ENCODE measurements at places on chromosomes 3 and 15.

GRCh38 chr3:30693470-30694120, 87.2 kb downstream of the TGFBR2 start:
- DNase-seq = peak; percentile 38

- DNase-seq = no peak
Observed at GRCh38 chr3:129003578-129004112, 2.5 kb downstream of the EFCC1 start.

DNA sequence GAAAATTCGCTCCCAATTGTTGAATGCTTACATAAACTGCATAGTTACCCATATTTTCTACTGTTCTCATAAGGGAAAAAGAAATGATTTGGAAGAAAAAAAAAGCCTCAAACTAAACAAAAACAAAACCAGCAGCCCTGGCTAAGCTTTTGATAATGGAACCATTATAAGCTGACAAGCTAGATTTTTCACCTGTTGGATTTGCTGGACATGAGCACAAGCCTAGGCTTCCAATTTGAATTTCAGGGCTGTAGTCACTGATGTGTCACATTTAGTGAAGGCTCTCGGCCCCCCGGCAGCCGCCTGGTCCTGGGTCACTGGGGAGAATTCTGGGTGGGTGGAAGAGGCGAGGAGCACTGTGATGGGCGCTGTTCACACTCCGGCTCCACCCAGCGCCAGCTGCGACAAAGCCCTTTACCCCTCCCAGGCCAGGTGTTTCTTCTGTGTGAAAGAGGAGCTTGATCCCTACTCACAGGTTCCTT, 4.6 kb downstream of the FBXL22 start:
- no peak for DNase-seq

DNA sequence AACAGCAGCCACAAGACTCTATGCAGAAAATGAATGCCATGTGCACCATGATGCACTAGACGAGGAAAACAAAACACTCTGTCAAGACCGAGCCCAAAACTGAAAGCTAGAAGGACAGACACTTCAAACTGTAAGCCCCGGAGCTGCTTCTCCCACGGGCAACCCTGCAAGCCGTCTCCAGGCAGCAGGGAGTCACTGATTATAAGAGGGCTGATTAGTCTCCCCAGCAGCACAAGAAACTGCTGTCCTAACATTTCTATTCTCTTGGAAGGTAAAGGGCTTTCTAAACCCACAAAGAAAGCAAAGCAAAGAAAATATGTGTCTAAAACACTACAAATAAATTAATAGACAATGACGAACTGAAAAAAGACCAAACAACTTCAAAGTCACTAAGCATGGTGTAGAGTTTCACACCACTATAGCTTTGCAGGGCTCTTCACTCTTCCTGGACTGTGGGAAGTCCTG, 15.5 kb downstream of the TBC1D2B start:
- no peak for DNase-seq

- DNase-seq = no peak
Observed at GRCh38 chr3:34056181-34056910, 257.9 kb downstream of the PDCD6IP start.

GRCh38 chr15:84961707-84962106, 19.9 kb upstream of the PDE8A start:
- DNase-seq = no peak

DNA sequence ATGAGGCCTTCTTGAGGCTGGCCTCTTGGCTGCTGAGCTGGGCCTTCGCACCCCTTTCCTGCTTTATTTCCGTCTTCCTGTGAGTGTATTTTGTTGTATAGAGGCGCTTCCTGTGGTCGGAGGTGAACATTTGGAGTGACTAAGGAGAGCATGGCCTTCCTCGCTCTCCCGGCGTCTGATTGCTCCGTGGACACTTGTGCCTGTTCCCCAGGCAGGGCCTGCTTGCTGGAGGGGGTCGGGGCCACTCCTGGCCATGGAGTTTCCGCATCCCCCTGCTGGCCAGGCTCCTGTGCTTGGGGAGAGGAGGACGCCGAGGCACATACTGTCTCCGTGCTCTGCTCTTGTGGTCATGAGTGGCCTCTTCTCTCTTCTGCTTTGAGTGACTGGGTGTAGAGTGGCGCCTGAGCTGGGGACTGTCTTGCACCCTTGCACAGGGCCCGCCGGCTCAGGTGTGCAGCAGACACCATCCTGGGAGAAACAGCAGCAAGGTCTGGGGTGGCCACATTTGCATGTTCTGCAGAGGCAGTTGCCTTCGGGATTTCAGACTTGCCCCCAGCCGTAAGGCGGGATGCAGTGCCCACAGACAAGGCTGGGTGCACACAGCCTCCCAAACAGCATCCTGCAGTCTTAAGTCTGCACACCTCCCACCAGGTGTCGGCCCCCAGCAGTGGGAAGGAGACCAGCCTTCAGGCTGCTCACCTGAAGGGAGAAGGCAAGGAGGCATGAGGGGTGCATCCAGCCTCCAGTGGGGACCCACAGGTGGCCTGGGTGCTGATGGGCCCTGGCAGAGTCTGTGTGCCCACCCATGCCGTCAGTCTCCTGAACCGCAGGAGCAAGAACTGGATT, 16.4 kb downstream of the KLF13 start:
- no peak for DNase-seq

- DNase-seq = no peak
Observed at GRCh38 chr15:39360452-39360851, 220.4 kb upstream of the THBS1 start.

DNA sequence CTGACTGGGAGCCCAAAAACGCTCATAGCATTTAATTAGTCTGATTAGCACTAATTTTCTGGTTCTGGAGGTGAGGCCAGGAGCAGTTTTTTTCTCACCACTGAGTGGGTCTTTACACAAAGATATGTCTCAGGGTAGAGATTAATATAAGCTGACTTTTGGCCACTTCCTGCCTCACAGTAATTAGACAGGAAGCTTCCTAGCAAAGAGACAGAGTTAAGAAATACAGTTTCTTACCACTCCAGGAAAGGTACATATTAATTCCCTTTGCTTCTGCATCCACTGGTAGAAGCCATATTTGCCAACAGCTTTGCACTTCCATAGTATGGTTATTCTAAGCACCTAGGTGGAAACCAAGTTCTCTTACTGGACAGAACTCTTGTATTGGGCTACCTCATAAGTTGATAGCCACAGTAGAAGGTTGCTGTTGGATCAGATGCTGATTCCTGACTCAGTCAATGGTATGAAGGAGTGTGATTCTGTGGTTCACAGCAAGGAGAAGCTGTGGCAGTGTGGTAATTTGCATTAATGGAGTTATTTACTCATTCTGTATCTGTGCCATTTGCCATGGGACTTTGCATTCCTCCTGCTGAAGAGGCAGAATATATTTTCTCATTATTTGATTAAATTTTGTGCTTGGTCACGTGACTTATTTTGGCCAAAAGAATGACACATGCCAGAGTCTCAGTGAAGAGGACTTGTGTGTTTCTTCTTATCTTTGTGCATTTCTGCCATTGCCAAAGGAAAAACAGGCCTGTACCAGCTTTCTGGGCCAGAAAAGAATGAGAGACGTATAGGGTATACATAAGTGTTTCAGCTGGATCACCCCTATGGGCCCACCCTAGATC, 17.5 kb upstream of the ZBTB20 start:
- DNase-seq = no peak

GRCh38 chr3:185928496-185928895, 9.3 kb downstream of the TRA2B start:
- no peak for DNase-seq

GRCh38 chr3:126434264-126434590, 39.5 kb downstream of the CFAP100 start:
- DNase-seq = no peak

GRCh38 chr3:43770426-43771103, 79.8 kb downstream of the ABHD5 start:
- DNase-seq = no peak

GRCh38 chr3:72682936-72683452, 165.3 kb downstream of the SHQ1 start:
- DNase-seq = no peak

All from breast epithelium (tissue), 4 donors.